ENCODE measurements at places on chromosomes 7 and 10.

DNA sequence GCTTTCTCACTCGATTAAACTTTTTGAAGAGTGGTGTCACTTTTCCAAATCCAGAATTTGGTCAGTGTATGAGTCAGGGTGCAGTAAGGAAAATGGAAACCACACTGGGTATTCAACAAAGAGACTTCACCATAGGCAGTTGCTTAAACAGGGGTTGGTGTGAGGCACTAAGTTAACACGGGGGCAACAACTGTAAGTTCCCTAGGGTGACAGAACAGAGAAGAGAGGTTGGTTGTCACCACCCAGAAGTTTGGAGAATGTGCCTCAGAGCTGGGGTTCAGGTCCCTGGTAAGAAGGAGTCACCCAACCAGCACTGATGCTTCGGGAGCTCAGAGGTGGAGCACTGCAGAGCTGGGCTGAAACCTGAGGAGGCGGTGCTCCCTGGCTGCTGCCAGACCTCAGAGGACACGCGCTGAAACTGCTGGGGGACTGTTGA lies 170.4 kb downstream of the ARID5B start:
- no peak for DNase-seq

- DNase-seq: no peak
Observed at GRCh38 chr10:101773923-101774588, 1.9 kb downstream of the FGF8 start.

DNA sequence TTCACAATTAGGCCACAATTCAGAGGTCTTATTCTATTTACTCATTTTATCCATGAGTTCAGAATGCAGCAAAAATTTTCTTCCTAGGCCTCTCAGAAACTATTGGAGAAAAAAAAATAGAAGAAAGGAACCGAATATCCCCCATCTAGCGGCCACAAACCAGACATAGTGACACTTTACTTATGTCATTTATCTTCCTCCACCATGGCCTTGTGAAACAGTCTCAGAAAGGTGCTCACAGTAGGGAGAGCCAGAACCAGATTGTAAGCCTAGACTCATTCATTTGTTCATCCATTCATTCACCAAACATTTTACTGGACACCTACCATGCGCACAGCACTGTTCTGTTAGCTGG lies 16.0 kb downstream of the CREB3L2 start:
- no peak for DNase-seq

- DNase-seq: no peak
Observed at GRCh38 chr7:137692399-137692798, 154.4 kb downstream of the DGKI start.

- no peak for DNase-seq
Observed at GRCh38 chr10:44651834-44652233, 259.3 kb upstream of the TMEM72 start.

- DNase-seq: no peak
Observed at GRCh38 chr7:81707966-81708365, 61.9 kb downstream of the HGF start.

DNA sequence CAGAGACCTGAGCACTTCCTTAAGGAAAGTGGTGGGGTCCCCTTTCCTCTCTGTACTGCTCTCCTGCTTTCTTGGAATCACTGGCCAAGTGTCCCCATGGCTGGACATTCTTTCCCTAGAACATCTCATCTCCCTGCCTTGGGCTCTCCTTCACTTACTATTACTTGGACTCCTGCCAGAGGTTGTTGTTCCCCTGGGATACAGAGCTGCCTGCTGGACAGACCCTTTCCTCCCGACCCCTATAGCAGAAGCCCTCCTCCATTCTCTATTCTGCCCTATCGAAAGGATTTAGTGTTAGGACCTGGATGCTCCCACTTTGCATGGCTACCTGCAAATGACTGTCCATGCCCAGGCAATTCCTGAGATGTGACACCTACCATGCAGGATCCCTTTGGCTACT lies 164.3 kb upstream of the PODXL start:
- no peak for DNase-seq
